Left kidney (tissue), 8 donors: ENCODE measurements at places on chromosomes 4 and X. TPM values are rescaled to one million over a fixed set of nuclear protein-coding genes. Genes with fewer than 3 reads are reported as not detected.

- DNase-seq, result no peak
Measured at GRCh38 chrX:40202456-40202855, 104.7 kb upstream of the BCOR start.

The RIPPLY1 gene
- 2.8 TPM for polyA plus RNA-seq

The RNF212 gene
- polyA plus RNA-seq, result 17.9 TPM

- DNase-seq, result no peak
Measured at GRCh38 chr4:40194602-40195161, 2.1 kb upstream of the RHOH start.

DNA sequence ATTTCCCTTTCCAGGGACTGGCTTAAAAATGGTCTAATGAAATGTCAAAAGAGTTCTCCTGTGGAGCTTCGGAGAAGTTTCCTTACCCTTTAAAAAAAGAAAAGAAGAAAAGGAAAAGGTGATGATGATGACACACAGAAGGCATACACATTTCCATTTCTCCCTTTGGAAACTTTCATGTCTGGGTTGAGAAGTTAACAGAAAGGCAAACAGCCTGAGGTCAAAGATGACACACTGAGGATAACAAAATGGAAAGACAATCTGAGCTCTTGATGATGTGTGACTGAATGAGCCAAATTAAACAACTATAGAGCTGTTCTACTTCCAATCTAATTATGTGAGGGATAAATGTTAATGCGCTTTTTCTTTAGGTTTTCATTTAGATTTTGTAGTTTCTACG is 32.2 kb downstream of the NFXL1 start:
- DNase-seq, result no peak

DNA sequence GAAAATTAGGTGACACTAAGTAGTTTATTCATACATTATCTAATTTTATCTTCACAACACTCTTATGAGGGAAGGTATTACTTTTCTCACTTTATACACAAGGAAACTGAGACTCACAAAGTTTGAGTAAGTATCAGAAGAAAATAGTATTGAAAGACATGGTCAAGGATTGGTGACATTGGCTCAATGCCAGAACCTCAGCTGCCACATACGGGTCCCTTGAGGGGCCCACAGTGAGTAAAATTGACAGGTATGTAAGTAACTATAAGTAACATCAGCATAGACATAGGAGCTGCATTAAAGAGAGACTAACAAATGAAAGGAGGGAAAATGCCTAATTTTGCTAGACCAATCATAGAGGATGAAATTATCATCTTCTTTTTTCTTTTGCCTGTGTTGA is 134.1 kb downstream of the COX18 start:
- DNase-seq, result no peak

The MTHFD2L gene
- polyA plus RNA-seq, result 25.6 TPM

DNA sequence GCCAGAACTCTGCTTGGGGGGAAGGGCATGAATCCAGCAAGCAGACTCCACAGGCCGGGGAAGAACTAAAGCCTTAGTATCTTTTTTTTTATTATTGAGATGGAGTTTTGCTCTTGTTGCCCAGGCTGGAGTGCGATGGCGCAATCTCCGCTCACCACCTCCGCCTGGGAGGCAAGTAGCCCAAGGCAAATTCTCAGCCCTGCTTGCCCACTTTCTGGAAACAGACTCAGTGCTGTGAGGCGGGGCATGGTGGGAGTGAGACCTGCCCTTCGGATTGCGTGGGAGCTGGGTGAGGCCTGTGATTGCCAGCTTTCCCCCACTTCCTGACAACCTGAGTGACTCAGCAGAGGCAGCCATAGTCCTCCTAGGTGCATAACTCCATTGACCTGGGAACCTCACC is 348.8 kb downstream of the GASK1B start:
- no peak for DNase-seq

DNA sequence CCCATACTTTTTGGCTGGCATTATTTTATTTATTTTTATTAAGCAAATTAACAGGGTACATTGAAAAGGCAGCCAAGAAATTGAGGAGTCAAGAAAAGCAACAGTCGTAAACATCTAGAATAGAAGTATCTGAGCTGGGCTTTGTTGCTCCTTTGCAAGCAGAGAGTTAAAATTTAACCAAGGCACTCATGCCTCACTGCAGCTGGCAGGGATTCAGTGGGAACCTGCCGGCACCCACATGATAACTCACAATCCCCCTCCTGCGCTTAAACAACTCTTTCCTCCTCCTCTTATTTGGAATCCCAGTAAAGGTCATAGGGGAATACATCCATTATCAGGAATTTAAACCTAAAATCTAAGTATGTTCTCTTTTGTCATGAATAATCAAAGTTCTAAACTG is 115.5 kb downstream of the SOX3 start:
- DNase-seq, result no peak

The NWD2 gene
- 0.23 TPM for polyA plus RNA-seq

DNA sequence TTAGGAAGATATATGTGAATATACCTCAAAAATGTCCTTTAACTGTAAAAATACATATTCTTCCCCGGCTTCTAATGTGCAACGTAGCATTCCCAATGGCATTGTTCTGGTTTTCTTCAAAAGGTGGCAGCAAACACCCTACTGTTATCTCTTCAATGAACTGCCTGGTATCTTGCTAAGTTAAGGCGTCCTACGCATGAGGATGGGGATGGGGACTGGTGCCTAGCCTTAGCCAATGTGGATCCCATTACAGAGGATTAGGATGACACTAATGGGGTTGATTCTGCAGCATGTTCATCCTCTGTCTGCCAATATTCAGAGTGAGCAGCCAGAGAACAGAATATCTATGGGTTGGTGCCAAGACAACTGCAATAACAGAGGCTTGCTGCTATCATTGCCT is 334.9 kb upstream of the ADGRL3 start:
- DNase-seq, result no peak

The PFKFB1 gene
- 0.73 TPM for polyA plus RNA-seq

DNA sequence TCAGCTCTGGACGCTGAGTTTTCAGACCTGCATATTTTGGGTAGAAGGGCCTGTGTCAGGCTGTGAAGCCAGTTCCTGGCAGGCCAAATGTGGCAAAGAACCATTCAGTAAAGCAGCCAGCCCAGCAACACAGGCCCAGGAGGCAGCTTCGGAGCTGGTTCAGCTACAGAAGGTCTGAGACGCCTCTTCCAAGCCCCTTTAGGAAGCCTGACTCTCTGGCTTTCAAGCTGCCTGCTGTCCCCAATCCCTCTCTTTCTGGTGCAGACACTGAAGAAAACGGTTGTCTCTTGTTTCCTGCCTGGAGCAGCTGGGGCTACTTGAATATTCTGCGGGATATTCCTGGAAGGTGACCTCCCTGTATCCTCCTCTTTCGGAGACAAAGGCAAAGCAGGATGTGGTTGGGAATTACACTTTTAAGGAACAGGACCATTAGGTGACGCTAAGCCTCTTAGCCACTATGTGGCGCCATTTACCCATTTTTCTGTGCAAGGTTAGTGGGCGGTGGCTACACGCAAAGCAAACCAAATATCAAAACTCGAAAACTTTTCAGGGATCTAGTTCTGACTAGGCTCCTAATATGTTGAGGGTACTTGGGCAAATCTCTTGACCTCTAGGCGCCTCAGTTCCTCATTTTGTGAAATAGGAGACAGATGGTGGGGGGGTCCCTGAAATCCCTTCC is 47.2 kb upstream of the LAS1L start:
- DNase-seq, result peak; percentile 63

The MAGEB17 gene
- 0.22 TPM for polyA plus RNA-seq

DNA sequence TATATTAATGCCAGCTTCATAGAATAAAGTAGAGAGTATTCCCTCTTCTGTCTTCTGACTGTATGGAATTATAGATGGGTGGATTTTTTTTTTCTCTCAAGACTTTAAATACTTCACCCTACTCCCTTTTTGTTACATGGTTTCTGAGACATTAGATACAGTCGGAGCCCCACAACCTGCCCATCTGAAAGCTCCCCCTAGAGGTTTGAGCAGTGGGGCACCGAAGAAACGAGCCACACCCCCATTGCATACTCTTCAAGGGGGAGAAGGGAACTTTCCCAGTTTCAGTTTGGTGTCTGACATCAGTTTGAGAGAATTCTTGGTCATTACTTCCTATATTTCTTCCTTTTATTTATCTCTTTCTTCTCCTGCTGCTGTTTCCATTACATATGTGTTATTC is 437.6 kb upstream of the AGA start:
- DNase-seq, result no peak

DNA sequence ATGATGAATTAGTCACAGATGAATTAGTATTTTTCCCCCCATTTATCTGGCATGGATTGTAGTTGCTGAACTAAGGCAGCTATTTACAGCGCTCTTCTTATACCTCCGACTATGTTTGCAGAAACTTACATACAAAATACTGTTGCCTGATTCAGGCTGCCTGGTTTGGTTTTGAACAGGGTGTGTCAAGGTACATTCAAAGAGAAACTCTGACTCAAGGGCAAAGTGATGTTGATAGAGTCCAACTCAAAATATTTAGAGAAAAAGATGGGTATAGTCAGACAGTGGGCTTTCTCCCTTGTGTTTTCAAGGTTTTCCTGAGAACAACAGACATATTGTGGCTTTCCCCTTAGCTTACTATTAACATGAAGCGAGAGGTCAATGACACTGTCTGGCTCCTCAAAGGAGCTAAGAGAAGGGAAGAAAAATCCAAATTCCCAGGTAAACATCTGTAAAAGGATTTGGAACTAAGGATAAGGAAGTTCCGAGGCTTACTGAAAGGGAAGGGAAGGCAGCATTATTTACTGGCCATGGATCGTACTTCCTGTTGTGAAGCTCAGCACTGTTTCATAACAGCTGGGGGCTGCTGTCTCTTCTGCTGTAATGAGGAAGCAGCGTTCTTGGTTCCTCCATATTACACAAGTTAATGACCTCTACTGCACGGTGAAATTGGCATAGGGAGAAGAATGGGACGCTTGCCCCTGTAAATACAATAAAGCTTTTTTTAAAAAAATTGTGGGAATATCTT is 30.9 kb downstream of the FAM9C start:
- DNase-seq, result no peak

DNA sequence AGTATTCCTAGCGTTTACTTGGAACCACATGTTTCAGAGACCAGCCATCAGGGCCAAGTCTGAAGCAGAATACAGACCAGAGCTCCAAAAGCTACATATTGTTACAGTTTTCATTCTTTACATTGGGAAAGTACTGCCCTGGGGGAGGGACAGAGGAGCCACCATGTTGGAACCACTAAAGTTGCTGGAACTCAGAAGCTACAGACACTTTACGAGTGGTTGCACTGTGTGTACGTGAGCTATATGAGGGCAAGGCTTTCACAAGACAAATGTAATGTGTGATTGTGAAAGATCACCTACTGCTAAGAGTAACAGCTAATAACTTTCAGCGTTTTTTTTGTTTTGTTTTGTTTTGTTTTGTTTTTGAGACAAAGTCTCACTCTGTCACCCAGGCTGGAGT is 11.7 kb downstream of the GPC3 start:
- DNase-seq, result no peak

The HNRNPDL gene
- 674 TPM for polyA plus RNA-seq

- no peak for DNase-seq
Measured at GRCh38 chrX:39469126-39469525, 628.6 kb downstream of the BCOR start.

- DNase-seq, result no peak
Measured at GRCh38 chr4:38114386-38115150, 154.4 kb downstream of the PTTG2 start.

The PROM1 gene
- polyA plus RNA-seq, result 44.6 TPM

DNA sequence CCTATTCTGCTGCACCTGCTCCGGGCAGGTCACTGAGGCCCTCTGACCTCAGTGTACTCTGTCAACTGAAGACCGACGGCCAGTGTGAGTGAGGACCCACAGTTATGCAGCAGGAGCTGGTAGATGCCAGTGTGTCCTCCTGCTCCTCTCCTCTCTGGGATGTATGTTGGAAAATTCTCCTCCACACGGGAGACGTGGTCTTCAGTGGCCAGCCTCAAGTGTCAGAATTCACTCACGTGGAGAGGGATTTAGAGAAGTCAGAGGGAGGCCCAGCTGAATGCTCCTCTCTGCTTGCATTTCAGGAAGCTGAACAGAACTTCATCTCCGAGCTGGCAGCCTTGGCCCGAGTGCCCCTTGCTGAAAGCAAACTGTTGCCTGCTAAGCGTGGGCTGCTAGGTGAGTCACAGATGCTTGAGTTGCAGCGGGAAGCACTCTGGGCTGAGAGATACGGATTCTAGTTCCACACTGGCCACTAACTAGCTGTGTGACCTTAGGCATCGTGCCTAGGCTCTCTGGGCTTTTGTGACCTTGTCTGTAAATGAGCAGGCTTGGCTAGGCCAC is 83.6 kb downstream of the CRMP1 start:
- no peak for DNase-seq

The FAM184B gene
- 0.85 TPM for polyA plus RNA-seq
